ENCODE measurements at places on chromosomes 7 and 10. TPM values are rescaled to one million over a fixed set of nuclear protein-coding genes. Genes with fewer than 3 reads are reported as not detected.

- H3K4me1 ChIP-seq = no peaks in the 10 kb centered on the region
- H3K4me3 ChIP-seq = no peak overlapping the region
- no peaks in the 10 kb centered on the region for H3K27me3 ChIP-seq
- DNase-seq = no peak
- no peaks in the 10 kb centered on the region for H3K36me3 ChIP-seq
- no peak overlapping the region for H3K27ac ChIP-seq
Measured at GRCh38 chr7:111083413-111083812, 7.5 kb upstream of the LRRN3 start.

DNA sequence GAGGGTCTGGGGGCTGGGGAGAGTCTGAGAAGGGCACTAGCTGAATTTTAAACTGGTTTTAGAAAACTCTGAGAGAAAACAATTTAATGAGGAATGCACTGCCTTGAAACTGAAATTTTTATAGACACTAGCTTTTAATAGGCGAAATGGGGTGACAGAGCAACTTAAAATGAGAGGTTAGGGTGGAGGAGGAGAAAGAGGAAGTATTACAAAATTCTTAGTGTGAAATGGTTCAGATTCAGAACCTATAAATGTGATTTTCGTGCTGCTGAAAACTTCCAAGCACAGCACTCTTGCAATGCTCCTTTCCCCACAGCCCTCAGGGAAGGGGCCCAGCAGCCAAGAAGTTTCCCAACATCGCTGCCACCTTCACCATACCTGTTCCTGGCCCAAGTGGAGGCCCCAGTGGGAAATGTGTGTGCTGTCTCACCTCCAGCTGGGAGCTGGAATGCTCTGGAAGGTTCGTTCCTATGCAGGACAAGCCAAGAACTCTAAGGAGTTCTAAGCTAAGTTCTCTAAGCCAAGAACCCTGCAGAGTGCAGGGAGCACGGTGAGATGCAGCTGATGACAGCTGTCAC is 60.0 kb downstream of the ATXN7L1 start:
- no peaks in the 10 kb centered on the region for H3K4me1 ChIP-seq
- H3K27ac ChIP-seq = no peak overlapping the region
- no peak overlapping the region for H3K4me3 ChIP-seq

DNA sequence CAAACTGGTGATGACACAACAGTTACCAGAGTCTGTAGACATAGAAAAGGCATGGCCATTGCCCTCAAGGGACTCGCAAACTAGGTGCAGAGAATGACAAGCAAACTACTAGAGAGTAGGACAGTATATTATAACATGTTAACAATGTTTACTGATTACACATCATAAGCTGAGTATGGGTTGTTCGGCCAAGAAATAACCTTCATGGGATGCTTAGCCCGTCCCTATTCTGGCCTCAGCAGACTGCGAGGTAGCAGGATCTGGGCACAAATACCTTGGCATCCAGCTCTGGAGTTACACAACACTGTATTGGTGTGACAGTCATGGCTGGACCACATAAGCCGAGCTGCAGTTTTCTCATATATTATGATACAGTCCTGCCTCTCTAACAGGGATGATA is 51.4 kb downstream of the ABCB4 start:
- H3K27me3 ChIP-seq = no peaks in the 10 kb centered on the region
- no peak overlapping the region for H3K27ac ChIP-seq
- H3K4me3 ChIP-seq = no peak overlapping the region
- no peaks in the 10 kb centered on the region for H3K36me3 ChIP-seq

DNA sequence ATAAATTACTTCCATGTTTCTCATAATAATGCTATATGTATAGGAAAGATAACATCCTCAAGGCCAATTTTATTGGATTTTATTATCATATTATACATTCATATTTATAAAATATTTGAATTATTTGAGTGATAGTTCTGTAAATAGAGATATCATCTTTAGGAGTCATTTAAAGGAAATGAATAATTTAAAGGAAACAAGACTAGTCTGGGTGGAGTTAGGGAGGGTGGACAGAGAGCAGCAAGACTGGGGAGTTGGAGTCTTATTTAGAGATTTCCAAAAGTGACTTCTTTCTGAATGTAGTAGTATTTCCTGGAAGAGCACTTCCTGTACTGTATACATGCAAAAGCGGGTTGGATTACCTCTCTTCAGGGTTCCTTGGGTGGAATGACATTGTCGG is 342.3 kb downstream of the SUGCT start:
- no peak overlapping the region for H3K27ac ChIP-seq
- no peak for DNase-seq
- no peaks in the 10 kb centered on the region for H3K4me1 ChIP-seq
- no peaks in the 10 kb centered on the region for H3K27me3 ChIP-seq
- no peaks in the 10 kb centered on the region for H3K36me3 ChIP-seq
- no peak overlapping the region for H3K4me3 ChIP-seq

GRCh38 chr7:127833641-127834040 is 181.6 kb downstream of the SND1 start:
- H3K4me3 ChIP-seq = no peak overlapping the region
- H3K27me3 ChIP-seq = no peaks in the 10 kb centered on the region
- H3K27ac ChIP-seq = no peak overlapping the region
- no peak for DNase-seq
- no peaks in the 10 kb centered on the region for H3K36me3 ChIP-seq

DNA sequence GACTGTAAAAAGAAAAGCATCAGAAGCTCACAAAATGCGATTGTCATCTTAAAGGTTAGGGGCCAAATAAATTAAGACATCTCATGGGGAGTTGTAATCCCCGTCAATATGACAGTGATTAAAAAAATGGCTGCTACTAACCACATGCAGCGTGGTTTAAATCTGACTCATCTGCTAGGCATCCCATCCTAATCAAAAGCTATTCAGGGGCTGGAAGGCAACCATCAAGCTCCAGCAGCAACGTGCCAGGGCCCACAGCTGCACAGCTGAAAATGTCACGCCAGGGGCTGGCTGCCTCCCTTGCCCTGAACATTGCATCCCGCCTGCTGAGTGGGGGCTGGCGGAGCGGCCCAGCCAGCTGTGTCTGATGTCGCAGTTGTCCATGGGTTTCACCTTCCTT is 66.3 kb upstream of the FRMD4A start:
- no peak overlapping the region for H3K4me3 ChIP-seq
- no peak overlapping the region for H3K27ac ChIP-seq
- no peaks in the 10 kb centered on the region for H3K27me3 ChIP-seq
- H3K36me3 ChIP-seq = no peaks in the 10 kb centered on the region
- H3K4me1 ChIP-seq = no peaks in the 10 kb centered on the region

Gene HTRA1
- total RNA-seq = 29.3 TPM

Gene AOC1
- 1.6 TPM for total RNA-seq

Gene RBP3
- not detected for total RNA-seq

Gene NDUFA5
- total RNA-seq = 50.6 TPM
